ENCODE measurements at places on chromosomes 7 and 10. TPM values are rescaled to one million over a fixed set of nuclear protein-coding genes. Genes with fewer than 3 reads are reported as not detected.

GRCh38 chr10:24622781-24623301, 100.8 kb downstream of the ARHGAP21 start:
- H3K4me3 ChIP-seq = no peak overlapping the region
- H3K27ac ChIP-seq = no peak overlapping the region
- H3K36me3 ChIP-seq = no peaks in the 10 kb centered on the region
- no peaks in the 10 kb centered on the region for H3K27me3 ChIP-seq

Gene FAM200A
- polyA plus RNA-seq = 0.85 TPM

GRCh38 chr7:35003679-35004303, 33.5 kb downstream of the DPY19L1 start:
- no peaks in the 10 kb centered on the region for H3K27me3 ChIP-seq
- DNase-seq = no peak
- H3K4me1 ChIP-seq = no peaks in the 10 kb centered on the region
- no peaks in the 10 kb centered on the region for H3K36me3 ChIP-seq
- no peak overlapping the region for H3K4me3 ChIP-seq
- no peak overlapping the region for H3K27ac ChIP-seq

GRCh38 chr10:104144931-104145330, 23.0 kb downstream of the SFR1 start:
- H3K27me3 ChIP-seq = no peaks in the 10 kb centered on the region
- no peak overlapping the region for H3K4me3 ChIP-seq
- DNase-seq = peak; percentile 34

GRCh38 chr10:88064608-88065382, 201.4 kb downstream of the PTEN start:
- H3K4me3 ChIP-seq = no peak overlapping the region
- H3K36me3 ChIP-seq = no peaks in the 10 kb centered on the region
- H3K27ac ChIP-seq = peak overlapping the region; percentile 69
- DNase-seq = peak; percentile 85

Gene IQUB
- not detected for polyA plus RNA-seq

Gene LRRN3
- not detected for polyA plus RNA-seq

Gene NUPR2
- polyA plus RNA-seq = not detected

Gene GNAT3
- polyA plus RNA-seq = not detected

Measured in CD14-positive monocyte (primary cell).